ENCODE measurements at places on chromosomes 11 and 22. TPM values are rescaled to one million over a fixed set of nuclear protein-coding genes. Genes with fewer than 3 reads are reported as not detected.

DNA sequence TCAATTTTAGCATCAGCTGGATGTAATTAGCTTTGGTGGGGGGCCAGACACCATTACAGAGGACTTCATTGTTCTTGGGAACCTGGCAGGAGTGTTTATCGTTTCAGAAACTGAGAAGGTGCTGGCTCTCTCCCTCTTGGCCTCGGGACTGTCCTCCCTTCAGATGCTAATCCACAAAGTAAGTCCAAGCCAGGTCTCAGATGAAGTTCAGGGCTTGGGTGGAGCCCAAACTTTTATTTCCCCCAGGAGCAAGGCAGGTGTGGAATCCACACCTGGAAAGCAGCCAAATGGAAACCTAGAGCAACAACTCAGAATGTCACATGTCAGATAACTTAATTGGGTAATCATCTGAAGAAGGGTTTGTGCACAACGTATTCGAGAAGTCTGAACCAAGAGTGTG, 119.2 kb downstream of the ME3 start:
- no peaks in the 10 kb centered on the region for H3K36me3 ChIP-seq
- H3K4me1 ChIP-seq: no peaks in the 10 kb centered on the region
- DNase-seq: no peak
- no peak overlapping the region for H3K27ac ChIP-seq
- no peak overlapping the region for H3K4me3 ChIP-seq

GRCh38 chr11:73384125-73384441, 7.9 kb downstream of the RELT start:
- no peak overlapping the region for H3K4me3 ChIP-seq
- DNase-seq: no peak
- no peaks in the 10 kb centered on the region for H3K27me3 ChIP-seq
- H3K36me3 ChIP-seq: no peaks in the 10 kb centered on the region

The GTSE1 gene
- not detected for polyA plus RNA-seq

- DNase-seq: no peak
- H3K27me3 ChIP-seq: no peaks in the 10 kb centered on the region
- H3K4me1 ChIP-seq: no peaks in the 10 kb centered on the region
- H3K36me3 ChIP-seq: no peaks in the 10 kb centered on the region
- H3K27ac ChIP-seq: no peak overlapping the region
Measured at GRCh38 chr11:87926250-87926970, 248.8 kb downstream of the RAB38 start.

DNA sequence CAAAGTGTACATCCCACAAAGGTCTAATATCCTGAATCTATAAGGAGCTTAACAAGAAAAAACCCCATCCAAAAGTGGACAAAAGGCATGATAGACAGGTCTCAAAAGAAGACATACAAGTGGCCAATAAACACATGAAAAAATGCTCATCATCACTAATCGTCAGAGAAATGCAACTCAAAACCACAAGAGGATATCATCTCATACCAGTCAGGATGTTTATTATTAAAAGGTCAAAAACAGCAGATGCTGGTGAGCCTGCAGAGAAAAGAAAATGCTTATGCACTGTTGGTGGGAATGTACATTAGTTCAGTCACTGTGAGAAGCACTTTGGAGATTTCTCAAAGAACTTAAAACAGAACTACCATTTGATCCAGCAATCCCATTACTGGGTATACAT, 12.7 kb downstream of the LGALS12 start:
- peak; percentile 42 for DNase-seq
- H3K4me1 ChIP-seq: peaks cover 9% of the 10 kb centered on the region
- no peaks in the 10 kb centered on the region for H3K36me3 ChIP-seq

- H3K4me3 ChIP-seq: no peak overlapping the region
- no peaks in the 10 kb centered on the region for H3K27me3 ChIP-seq
- no peaks in the 10 kb centered on the region for H3K36me3 ChIP-seq
Measured at GRCh38 chr11:84590106-84590505, 1037.0 kb downstream of the DLG2 start.

The INSC gene
- polyA plus RNA-seq: 0.20 TPM

The APOBEC3F gene
- polyA plus RNA-seq: 9.9 TPM

DNA sequence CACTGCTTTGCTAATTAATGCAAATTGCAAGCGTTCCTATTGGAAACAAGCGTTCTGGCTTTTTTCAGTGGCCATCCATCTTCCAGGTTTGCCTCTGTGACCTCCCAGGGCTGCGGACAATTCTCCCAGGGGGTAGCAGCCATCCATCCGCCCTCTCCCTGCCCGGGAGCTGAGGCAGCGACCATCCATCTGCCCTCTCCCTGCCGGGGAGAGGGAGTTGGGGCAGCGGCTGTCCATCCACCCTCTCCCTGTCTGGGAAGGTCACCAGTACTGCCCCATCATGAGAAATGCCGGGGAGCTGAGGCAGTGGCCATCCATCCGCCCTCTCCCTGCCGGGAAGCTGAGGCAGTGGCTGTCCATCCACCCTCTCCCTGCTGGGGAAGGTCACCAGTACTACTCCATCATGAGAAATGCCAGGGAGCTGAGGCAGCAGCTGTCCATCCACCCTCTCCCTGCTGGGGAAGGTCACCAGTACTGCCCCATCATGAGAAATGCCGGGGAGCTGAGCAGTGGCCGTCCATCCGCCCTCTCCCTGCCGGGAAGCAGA, 394.7 kb downstream of the BRD1 start:
- H3K4me1 ChIP-seq: no peaks in the 10 kb centered on the region
- no peak for DNase-seq
- no peak overlapping the region for H3K27ac ChIP-seq

DNA sequence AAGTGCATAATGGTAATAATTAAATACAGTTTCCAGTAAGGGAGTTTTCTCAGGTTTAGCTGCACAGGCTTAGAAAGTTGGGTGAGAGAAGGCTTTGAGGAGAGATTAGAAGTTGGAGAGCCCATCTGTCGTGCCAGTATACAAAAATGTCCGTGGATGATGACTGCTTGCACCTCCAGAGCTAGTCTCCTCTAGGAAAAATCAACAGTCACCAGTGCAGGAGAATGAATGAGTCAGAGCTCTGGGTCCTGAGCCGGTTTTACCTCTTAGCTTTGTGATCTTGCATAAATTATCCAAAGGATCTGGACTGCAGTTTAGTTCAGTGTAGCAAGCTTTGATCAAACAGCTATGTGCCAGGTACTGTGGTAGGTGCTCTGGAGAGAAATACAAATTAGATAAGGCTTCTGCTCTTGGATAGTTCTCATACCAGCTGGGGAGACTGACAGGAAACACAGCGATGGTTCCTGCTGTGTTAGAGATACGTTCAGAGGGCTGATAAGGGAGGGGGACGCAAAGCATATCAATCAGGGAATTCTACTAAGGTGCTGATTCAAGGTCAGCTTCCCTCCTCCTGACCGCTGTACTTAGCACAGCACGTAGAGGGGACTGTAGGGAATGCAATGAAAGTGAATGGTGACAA, 125.9 kb downstream of the TEAD1 start:
- DNase-seq: no peak
- peaks cover 20% of the 10 kb centered on the region for H3K27me3 ChIP-seq
- H3K4me3 ChIP-seq: no peak overlapping the region
- H3K4me1 ChIP-seq: no peaks in the 10 kb centered on the region
- no peaks in the 10 kb centered on the region for H3K36me3 ChIP-seq
- no peak overlapping the region for H3K27ac ChIP-seq

- peaks cover 24% of the 10 kb centered on the region for H3K27me3 ChIP-seq
- H3K36me3 ChIP-seq: no peaks in the 10 kb centered on the region
- peaks cover 17% of the 10 kb centered on the region for H3K4me1 ChIP-seq
- DNase-seq: no peak
Measured at GRCh38 chr11:119144825-119145486, 3.9 kb upstream of the ABCG4 start.

The PATE4 gene
- not detected for polyA plus RNA-seq

GRCh38 chr11:116910378-116910777, 73.0 kb upstream of the APOA1 start:
- H3K4me1 ChIP-seq: no peaks in the 10 kb centered on the region
- no peak for DNase-seq
- H3K27me3 ChIP-seq: no peaks in the 10 kb centered on the region
- H3K4me3 ChIP-seq: no peak overlapping the region

The DDI1 gene
- 0.17 TPM for polyA plus RNA-seq

GRCh38 chr22:42074846-42075676, 1.0 kb downstream of the PHETA2 start:
- peak overlapping the region; percentile 15 for H3K4me3 ChIP-seq
- DNase-seq: no peak
- H3K27me3 ChIP-seq: no peaks in the 10 kb centered on the region
- no peaks in the 10 kb centered on the region for H3K36me3 ChIP-seq

DNA sequence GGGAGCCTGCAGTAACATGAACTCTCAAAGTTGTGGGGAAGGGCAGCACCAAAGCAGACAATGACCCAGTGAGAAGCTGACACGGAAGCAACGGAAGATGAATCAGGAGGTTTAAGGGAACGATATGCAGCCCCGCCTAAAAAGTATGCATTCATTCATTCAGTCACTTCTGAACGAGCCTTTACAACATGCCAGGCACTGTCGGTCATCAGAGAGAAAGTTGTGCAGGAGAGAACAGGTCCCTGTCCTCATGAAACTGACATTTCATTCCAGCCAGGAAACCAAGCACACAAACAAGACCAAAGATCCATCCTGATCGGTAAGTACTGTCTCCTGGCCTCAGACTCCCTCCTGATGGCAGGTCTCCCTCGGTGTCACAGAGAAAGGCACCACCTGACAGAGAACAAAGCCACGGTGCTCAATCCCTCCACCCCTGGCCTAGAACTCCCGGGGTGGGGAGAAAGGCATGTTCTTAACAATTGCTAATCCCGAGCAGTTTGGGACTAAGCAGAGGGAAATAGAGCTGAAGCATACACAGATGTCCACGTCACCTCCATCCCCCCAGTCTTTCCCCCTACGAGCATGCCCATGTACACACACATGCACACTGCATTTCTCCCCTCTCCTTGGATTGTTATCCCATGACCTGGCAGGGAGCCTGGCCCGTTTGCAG, 49.3 kb downstream of the LRFN4 start:
- H3K27me3 ChIP-seq: no peaks in the 10 kb centered on the region
- H3K4me3 ChIP-seq: no peak overlapping the region
- H3K36me3 ChIP-seq: no peaks in the 10 kb centered on the region
- no peaks in the 10 kb centered on the region for H3K4me1 ChIP-seq
